ENCODE measurements at places on chromosomes 7 and 10.
A peak's percentile ranks its signal among the peaks of the same experiment; 100 is the strongest.

DNA sequence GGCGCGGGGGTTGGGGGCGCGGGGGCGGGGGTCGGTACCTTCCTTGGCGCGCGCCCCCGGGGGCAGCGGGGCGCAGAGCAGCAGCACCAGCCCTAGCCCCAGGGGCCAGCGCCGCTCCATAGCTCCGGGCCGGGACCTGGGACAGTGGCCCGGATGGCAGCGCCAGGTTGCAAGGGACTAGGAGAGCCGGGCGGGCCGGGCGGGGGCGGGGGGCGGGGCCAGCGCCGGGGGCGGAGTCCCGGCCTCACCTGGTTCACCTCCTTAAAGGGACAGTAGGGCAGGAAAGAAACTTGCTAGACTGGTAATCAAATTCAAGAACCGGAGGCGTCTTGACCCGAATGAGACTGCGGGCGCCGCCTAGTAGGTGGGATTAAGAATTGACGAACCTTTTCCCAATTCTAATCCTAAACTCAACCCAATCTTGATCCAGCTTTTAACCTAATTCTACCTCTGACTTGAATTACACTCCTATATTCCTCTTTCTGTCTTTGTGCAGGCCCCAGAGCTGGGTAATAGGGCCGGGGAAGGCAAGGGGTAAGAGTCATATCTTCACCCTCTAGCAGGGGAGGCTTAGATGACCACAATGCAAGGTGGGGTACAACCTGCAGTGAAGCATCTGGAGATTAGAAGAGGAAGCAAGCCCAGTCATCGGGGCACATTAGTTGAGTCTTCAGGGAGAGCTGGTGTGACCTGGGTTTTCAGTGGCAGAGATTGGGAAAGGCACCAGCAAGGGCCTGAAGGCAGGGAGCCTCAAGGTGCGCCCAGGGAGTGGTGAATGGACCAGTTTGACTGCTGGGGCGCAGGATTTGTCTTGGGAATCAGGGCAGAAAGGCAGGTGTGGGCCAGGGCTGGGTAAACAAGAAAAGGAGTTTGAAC, at the start of gene EPHA1:
EPHA1 (minus strand) TSS at position 171 of the 876 bp plus-strand sequence; CDS start at position 120, 51 bp downstream.
- no peak for DNase-seq

- no peak for DNase-seq
Measured at GRCh38 chr7:127973832-127974231, 57.4 kb downstream of the LRRC4 start.

- no peak for DNase-seq
Measured at GRCh38 chr7:75915416-75916156, 631 bp downstream of the POR start.

GRCh38 chr7:71768450-71768849, 636.5 kb downstream of the GALNT17 start:
- DNase-seq = no peak

GRCh38 chr7:134593530-134594392, 44.9 kb downstream of the AKR1B15 start:
- DNase-seq = peak; percentile 59

- DNase-seq = no peak
Measured at GRCh38 chr7:137642472-137642871, 204.3 kb downstream of the DGKI start.

DNA sequence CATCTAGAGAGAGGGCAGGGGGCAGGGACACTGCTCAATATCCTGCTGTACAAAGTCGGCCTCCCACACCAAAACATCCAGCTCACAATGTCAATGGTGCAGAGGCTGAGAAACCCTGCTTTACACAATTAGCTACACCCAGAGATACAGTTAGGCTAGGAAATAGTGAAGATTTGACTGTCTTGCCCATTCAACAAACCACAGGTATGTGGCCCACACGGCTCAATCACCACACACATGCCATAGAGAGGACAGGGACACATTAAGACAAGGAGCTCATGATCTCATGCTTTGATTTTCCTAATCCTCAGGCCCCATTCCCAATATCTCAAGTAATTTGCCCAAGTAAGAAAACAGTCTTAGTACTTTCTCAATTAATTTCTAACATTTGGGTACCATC, 110.4 kb downstream of the OSBPL3 start:
- no peak for DNase-seq

GRCh38 chr10:117145019-117145418, 6.9 kb upstream of the VAX1 start:
- DNase-seq = no peak

- no peak for DNase-seq
Measured at GRCh38 chr10:11429439-11430052, 181.9 kb downstream of the USP6NL start.

DNA sequence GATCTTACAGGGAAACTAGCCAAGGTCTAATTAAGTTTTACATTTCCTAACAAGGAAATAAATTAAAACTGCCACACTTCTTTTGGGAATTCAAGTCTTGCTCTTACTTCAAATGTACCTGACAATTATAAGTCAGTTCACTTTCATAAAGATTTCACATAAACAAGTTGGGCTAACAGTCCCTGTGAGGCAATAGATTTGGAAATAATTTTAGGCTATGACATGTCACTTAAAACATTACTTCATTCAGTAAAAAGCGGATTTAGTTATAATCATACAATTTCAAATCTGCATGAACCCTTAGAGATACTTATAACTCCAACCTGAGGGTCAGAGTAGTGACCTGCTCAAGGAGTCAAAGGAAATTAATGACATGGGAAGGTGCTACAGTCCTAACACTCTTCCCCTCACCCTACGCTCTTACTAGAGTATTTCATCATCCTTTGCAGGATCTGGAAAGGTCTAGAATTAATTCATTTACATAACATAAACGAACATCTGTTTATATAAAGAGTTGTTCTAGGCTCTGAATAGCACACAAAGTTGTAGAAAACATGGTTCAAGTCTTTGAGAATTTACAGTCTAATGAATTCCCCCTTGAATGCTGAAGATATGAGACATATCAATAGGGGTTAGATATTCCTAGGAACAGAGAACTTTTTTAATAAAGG, 32.3 kb upstream of the DNAJB12 start:
- DNase-seq = no peak

DNA sequence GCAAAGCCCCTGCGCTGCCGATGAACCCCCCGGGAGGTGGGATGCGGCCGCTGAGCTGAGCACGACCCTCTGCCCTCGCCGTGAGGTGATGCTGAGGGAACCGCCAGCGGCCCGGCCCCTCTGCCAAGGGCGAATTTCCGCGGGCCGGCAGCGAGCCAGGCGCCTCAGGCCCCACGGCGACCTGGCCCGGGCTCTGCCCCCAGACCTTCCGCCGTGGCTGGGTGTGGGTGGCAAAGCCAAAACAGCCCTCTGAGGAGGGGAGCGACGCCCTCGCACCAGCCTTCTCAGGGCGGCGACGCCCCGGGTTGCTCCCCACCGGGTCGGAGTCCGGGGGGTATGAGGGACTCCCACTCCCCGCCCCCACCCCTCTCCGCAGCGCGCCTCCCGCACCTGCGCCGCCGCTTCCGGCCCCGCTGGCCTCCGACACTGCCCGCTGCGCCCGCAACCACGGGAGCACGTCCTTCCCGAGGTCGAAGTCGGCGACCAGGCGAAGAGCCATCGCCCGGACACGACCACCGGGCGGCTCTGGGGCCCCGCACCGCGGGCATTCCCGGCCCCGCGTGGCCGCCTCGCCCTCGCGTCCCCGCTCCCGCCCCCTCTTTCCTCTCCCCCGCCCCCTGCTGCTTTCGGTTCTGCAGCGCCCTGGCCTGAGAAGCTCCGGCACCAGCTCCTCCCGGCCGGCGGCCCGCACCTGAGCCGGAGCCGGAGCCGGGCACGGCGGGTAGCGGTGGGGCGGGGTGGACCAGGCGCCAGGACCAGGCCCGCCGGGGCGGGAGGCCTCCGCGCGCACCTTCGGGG, at the start of gene GSAP:
GSAP (minus strand) TSS at position 527 of the 798 bp plus-strand sequence; CDS start at position 499, 28 bp downstream.
- no peak for DNase-seq

- DNase-seq = no peak
Measured at GRCh38 chr10:31587691-31588090, 268.7 kb downstream of the ZEB1 start.

DNA sequence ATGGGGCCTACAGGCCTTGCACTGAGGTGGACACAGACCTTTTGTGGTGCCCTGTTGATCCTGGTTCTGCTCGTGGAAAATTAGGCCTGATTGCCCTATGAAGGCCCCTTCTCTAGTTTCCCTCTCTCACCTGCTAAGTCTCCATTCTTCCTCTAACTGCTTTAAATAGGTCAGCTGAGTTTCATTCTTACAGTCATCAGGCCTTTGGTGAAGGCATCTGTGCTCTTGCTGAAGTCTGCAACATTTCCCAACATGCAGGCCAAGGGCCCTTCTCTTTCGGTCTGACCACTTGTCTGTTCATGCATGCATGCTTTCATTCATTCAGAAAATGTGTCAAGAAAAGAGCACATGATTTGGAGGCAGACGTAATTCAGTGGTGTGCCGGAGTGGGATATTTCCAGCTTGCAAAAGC, 244.0 kb downstream of the BUB3 start:
- DNase-seq = no peak

- DNase-seq = no peak
Measured at GRCh38 chr7:2843711-2844152, 376 bp downstream of the GNA12 start.

GRCh38 chr10:99233000-99233688, 2.5 kb downstream of the HPSE2 start:
- no peak for DNase-seq

- DNase-seq = no peak
Measured at GRCh38 chr10:8306685-8307364, 252.3 kb downstream of the GATA3 start.

DNA sequence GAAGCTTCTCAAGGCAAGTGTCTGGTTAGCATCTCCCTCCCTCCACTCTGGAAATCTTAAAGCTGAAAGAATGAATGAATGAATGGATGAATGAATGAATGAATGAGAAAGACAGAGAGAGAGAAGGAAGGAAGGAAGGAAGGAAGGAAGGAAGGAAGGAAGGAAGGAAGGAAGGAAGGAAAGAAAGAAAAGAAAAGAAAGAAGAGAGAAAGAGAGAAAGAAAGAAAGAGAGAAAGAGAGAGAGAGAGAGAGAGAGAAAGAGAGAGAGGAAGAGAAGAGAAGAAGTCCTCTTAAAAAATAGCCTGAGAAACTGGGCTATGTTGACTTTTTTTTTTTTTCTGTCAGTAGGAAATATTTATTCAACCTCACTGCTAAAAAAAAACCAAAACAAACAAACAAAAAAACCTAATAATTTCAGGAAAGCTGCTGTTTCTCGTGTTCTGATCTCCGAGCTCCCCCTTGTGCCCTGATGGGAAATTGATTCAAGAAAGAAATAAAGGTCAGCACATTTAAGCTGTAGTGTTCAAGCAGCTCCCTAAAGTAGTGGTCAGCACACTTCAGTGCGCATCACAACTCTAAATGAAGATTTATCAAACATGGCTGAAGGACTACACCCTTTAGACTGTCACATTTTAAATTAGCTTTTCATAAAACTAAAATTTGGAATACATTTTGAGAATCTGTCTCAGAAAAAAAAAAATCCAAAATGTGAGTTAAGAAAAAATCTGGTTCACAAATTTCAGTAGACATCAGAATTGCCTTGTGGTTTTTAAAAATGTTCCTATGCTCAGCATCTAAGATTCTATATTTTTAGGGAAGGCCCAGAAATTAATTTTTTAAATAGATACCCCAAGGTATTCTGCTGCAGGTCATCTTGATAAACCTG, 154.3 kb downstream of the ELAPOR2 start:
- no peak for DNase-seq

- DNase-seq = no peak
Measured at GRCh38 chr7:76364198-76364584, 5.4 kb upstream of the YWHAG start.

- no peak for DNase-seq
Measured at GRCh38 chr7:77935652-77936348, 137.2 kb downstream of the PHTF2 start.

- DNase-seq = no peak
Measured at GRCh38 chr10:75091146-75091545, 20.3 kb upstream of the SAMD8 start.

DNA sequence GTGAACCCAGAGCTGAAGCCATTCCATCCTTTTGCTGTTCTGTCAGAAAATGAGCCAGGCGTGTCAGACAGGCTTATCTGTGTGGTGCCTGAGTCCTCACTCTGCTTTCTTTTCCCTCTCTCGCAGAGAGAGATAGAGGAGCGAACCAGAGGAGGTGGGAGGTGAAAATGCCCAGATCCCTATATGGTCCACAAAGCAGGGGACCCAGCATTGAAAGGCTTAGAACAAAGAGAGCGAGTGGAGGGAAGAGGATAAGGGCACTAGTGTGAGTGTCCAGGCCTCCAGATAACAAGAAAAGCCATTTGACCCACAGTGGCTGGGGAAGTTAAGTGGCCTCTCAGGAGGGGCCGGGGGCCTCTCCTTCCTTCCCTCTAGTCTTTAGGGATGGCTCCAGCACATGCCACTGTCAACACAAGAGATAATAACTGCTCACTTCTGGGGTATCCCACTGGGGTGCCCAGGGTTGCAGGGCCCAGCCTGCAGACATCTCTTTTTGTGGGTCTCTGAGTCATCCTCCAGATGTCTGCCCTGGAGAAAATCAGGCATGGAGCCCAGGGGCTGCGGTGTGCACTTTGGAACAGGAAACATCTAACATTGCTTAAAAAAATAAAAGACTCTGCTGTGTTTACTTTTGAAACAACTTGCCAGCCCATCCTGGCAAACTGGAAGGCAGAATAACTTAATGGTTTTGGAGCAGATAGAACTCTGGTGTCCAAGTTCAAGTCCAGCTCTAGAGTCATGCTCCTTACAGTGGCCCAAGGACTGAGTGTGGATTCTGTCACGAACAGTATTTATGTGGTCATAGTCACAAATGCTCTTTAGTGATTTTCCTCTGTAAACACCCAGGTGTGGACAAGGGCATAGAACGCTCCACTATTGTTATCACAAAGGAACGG, 189.5 kb downstream of the CXCL12 start:
- peak; percentile 30 for DNase-seq

- DNase-seq = no peak
Measured at GRCh38 chr10:124318811-124319210, 99.9 kb downstream of the OAT start.

- DNase-seq = no peak
Measured at GRCh38 chr7:26705567-26705966, 158.8 kb downstream of the SKAP2 start.

DNA sequence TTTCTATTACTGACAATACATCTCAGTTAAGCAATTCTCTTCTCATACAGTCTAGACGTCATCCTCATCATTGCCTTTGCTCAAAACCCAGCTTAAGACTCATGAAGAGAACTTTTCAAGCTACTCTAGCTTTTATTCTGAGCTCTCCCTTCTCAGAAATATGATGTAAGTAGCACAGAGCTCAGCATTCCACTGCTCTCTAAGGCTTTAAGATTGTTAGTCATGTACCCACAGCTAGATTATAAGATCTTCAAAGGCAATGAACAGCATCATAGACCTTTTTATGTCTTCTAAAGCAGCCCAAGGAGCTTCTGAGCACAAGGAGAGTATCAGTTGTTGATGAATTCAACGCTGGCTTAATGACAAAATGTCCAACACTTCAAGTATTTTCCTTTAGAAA, 119.3 kb downstream of the NRP1 start:
- no peak for DNase-seq

Data from GOT3 (cell line).